ENCODE measurements at places on chromosomes 5 and 9. TPM values are rescaled to one million over a fixed set of nuclear protein-coding genes. Genes with fewer than 3 reads are reported as not detected.

- DNase-seq = no peak
Measured at GRCh38 chr5:91074615-91075014, 308.5 kb downstream of the ARRDC3 start.

- no peak for DNase-seq
Measured at GRCh38 chr5:66896171-66896570, 300.0 kb downstream of the MAST4 start.

DNA sequence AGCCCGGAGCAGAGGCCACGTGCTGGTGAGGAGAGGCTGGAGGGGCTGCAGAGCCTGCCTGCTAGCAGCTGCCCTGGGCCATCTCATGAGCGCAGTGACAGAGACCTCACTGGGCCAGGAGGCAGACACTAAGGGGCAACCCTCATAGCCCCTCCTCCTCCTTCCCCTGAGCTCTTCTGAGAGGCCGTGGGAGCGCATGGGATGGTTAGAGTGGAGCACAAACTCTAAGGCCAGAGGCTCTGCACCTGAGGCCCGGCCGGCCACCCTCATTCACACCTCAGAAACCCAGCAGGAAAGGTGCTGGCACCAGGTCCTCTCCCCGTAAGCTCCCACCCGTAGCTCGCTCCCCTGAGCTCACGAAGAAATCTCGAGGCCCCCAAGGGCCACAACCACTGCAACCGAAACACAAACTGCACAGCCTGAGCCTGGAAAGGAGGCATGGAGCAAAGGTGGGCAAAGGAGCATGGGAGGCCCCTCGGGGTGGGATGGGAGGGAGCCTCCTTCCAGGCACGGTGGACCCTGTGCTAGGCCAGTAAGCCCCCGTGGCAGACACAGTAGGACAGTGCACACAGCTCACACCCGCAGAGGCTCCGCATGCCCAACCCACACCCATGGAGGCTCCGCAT lies 17.7 kb downstream of the CAMSAP1 start:
- no peak for DNase-seq

Gene WNT8A
- not detected for total RNA-seq

All from glutamatergic neuron (in vitro differentiated cells).